Stimulated activated CD8-positive, alpha-beta memory T cell treated with anti-CD3 and anti-CD28 coated beads, Interleukin-7, amount 100 ng/mL, for 4 hours (primary cell): ENCODE measurements at places on chromosomes 3 and 15.

GRCh38 chr3:107690522-107691138 is 167.9 kb downstream of the BBX start:
- DNase-seq = no peak

- no peak for DNase-seq
These were observed 116.4 kb downstream of the GREM1 start for GRCh38 chr15:32834156-32834555.

- no peak for DNase-seq
These were observed 46.0 kb downstream of the MFSD1 start for GRCh38 chr3:158847885-158848284.

GRCh38 chr3:102223132-102223531 is 211.7 kb upstream of the ZPLD1 start:
- no peak for DNase-seq

GRCh38 chr3:181567311-181568075 is 144.2 kb upstream of the SOX2 start:
- DNase-seq = no peak

DNA sequence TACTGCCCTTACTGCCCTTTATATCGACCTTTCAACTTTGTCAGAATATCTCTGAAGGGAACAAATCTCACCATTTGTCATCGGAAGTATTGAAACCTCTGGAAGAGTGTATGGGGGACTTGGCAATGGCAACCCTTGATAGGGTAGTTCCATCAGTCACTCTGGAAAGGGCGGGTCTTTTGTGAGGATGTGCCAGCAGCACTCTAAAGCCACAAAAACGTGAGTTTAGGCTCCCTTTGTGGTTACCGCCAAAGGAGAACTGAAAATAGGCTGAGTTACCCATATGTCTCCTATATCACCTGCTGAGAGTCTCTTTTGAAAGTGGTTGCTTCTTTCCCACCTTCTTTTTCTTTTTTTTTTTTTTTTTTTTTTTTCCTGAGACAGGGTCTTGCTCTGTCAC is 296.8 kb upstream of the CHRM5 start:
- no peak for DNase-seq

GRCh38 chr15:31488437-31489204 is 162.0 kb downstream of the KLF13 start:
- no peak for DNase-seq

DNA sequence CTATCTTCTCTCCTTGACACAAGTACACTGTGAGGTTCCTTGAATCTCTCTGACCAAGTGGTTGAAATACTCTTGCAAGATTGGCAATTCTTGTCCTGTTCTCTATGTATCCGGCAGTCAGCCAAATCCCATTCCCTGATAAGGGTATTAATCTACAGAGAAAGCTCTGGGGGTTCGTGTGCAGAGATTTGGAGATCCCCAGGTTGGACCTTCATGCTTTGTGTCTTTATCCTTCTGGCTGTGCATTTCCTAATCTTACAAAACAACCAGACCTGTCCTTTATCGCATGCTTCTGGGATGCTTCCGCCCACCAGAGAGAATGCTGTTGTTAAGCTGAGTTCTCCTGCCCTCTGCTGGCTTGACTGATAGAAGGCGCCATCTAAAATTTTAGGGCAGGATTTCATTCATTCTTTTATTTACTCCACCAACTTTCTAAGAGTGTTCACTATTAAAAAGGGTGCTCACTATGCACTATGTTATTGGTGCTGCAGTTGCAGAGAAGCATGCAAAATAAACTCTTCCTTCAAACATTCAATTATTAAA is 8.6 kb upstream of the SST start:
- DNase-seq = no peak

GRCh38 chr15:62964251-62964650 is 78.3 kb upstream of the TPM1 start:
- DNase-seq = no peak

- DNase-seq = no peak
These were observed 77.2 kb downstream of the RTP4 start for GRCh38 chr3:187445356-187445755.

DNA sequence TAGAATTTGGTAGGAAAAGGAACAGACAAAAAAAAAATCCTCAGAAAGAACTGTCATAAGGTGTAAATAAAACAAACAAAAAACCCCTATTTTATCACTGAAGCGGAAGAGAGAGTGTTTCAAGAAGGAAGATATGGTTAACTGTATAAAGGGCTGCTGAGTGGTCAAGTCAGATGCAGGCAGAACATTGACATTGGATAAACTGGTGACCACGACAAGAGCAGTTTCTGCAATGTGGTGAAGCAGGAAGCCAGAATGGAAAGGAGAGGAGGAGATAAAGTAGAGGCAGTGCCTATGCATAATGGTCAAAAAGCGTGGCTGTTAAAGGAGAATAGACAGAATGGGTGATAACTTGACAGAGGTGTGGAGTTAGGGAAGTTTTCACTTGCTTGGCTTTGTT is 75.3 kb downstream of the CYP19A1 start:
- no peak for DNase-seq

DNA sequence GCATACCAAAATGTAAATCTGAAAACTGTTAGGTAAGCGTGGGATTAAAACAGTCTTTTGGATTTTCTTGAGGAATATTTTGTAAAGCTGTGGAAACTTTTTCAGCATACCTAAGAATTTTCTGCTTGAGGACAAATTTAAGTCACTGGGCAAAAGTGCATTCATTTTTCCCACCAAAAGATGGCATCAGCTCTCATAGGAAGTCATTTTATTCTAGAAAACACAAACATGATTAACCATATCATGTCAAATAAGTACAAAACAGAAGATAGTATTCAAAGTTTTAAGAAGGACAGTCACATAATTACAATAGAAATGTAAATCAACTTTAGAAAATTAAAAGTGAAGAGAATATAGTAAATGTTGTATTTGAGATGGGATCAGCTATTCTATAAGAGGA is 63.5 kb downstream of the SLC49A4 start:
- no peak for DNase-seq

- no peak for DNase-seq
These were observed 877.2 kb downstream of the CADM2 start for GRCh38 chr3:85835857-85836440.

DNA sequence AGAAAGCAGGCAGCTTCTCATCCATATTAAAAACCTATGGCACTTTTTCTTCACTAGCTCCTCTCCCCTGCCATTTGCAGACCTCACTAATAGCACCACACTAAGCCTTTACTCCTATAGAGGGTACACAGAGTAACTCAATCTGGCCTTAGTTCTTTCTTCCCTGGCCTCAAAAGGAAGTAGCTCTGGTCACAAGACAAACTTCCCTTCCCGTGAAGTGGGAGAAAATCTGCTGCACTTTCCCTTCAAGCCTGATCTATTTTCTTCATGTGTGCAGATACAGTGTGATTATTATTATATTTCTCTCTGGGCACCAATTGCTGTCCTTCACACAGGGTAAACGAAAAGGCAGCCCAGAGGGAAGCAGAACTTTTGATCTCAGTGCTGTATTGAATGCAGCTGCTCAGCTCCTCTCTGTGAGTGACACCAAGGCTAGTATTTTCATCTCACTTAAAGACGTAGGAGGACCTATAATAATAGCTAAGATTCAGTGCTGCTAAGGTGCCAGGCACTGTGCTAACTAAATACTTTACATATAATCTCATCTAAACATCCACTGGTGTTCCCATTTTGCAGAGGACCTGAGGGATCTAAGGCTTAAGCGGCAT is 61.9 kb upstream of the RASGRP1 start:
- no peak for DNase-seq

- DNase-seq = no peak
These were observed 21.1 kb upstream of the PDE8A start for GRCh38 chr15:84960391-84961113.

DNA sequence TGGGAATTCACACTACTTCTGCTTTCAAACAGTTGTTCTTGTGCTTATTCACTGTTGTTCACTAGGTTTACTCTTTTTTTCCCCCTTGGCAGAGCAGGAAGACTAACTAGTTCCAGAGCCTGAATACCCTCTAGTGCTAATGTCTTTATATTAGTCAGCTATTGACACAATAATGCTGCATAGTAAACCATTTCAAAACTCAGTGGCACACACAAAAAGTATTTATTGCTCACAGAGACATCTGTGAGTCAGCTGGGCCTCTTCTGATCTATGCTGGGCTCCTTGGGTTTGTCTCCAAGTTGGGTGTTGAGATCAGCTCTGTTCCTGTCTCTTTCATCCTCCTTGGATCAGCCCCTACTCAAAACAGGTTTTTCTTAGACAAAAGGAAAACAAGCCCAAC is 51.1 kb downstream of the RSRC1 start:
- DNase-seq = no peak

GRCh38 chr15:62426387-62426956 is 261.4 kb upstream of the C2CD4B start:
- no peak for DNase-seq

- DNase-seq = no peak
These were observed 62.9 kb upstream of the FNDC3B start for GRCh38 chr3:171976526-171976925.

- no peak for DNase-seq
These were observed 282.4 kb downstream of the ARPP21 start for GRCh38 chr3:35921718-35922117.

GRCh38 chr15:94445566-94446160 is 214.3 kb downstream of the MCTP2 start:
- DNase-seq = no peak

DNA sequence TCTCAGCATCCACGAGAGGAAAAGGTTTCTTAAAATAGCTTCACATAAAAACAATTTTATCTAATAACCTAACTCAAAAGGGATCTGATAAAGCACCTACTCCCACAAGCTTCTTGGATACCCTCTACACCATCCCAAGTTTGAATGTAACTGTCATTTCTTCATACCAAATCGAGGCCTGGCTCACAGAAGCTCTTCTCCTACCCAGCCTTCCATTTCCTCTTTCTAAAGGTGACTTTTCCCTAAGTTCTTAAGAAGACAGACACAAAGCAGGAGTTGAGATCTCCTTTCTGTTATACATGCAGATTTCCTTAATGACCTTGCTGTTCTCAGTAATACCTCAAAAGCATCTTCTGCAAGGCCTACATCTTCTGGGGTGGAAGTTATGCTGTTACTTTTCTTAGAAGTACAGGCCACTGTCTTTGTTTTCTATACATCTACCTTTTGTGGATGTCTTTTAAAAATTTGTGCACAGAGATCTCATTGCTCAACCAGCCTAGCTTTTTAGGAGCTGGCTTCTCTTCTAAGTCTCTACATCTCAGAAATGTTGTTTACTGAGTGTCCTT is 3.4 kb upstream of the LRRIQ4 start:
- no peak for DNase-seq

- no peak for DNase-seq
These were observed 205.3 kb upstream of the WNT5A start for GRCh38 chr3:55692295-55692956.

DNA sequence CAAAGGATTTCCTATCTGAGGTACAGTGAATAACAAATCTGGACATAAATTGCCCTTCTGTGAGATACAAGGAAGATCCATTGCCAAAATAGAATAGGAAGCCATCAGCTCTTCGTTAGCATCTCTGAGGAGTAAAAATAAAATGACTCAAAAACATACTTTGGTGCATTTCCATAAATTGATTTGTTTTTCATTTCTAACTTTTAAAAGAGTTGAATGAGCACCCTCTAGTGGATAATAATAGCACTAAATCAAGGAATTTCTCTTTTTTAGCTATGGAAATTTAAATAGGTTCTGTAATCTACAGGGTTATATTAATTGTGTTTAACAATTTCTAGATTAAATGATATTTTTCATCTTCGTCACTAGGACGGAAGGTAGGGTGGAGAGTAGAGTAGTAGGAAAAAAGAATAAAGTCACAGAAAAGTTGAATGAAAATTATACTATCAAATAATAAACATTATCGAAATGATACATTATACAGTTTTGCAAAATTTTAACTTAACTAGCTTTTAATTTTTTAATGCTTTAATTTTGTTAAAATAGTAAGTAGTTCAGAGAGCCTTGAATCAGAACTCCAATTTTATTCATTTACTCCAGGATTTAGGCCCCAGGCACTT is 6.4 kb downstream of the NSUN3 start:
- no peak for DNase-seq

DNA sequence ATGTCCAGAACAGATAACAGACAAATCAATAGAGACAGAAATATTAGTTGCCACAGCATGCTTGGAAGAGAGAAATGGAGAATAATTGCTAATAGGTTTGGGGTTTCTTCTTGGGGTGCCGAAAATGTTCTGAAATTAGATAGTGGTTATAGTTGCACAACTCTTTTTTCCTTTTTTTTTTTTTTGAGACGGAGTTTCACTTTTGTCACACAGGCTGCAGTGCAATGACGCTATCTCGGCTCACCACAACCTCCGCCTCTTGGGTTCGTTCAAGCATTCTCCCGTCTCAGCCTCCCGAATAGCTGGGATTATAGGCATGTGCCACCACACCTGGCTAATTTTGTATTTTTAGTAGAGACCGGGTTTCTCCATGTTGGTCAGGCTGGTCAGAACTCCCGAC is 163.3 kb downstream of the PLCH1 start:
- DNase-seq = no peak

DNA sequence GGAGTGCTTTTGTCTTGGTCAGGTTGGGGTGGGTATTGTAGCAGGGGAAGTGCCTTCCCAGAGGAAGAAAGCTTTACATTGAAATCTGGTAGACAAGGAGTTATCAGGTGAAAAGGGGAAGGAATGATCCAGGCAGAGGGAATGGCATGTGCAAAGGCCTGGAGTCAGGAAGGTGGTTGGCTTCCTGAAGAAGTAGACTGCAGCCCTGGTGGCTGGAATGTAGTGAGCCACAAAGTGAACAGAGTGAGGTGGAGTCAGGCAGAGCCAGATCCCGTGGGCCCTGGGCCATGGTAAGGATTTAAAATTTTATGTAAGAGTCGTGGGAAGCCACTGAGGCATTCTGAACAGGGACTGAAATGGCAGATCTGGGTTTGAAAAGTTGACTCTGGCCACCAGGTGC is 58.3 kb downstream of the RAB11A start:
- no peak for DNase-seq

DNA sequence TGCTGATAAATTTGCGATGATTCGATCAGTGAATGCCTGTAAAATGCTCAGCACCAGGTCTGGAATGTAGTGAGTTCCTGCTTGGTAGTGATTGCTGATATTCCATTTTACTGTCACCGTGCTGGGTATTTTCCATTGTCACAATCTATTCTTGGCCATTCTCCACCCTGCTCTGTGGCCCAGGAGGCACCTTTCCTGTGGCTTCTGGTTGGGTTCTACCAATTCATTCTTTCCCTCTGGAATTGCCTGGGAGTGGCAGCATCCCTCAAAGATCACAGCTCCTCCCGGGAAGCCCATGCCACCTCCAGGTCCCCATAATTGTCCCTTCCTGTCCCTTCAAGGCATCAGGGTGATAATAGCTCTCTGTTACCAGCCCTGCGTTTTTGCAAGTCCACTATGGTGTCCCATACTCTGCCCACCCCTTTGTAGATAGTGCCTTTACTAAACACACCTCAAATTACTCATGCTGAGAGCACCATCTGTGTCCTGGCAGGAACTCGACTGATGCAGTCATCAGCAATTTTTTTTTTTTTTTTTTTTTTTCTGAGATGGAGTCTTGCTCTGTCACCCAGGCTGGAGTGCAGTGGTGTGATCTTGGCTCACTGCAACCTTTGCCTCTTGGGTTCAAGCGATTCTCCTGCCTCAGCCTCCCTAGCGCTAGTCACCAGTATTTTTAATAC is 177.8 kb upstream of the PROK2 start:
- DNase-seq = no peak
